NCI-H510A (cell line): ENCODE measurements at places on chromosomes 11 and 22.
A peak's percentile ranks its signal among the peaks of the same experiment; 100 is the strongest.

GRCh38 chr22:48926643-48927042 lies 901.0 kb downstream of the BRD1 start:
- no peak for DNase-seq

- DNase-seq, result no peak
Measured at GRCh38 chr11:133075351-133075750, 456.9 kb downstream of the OPCML start.

GRCh38 chr11:16191212-16191867 lies 165.0 kb downstream of the SOX6 start:
- no peak for DNase-seq

GRCh38 chr11:92311616-92312449 lies 87.2 kb downstream of the FAT3 start:
- no peak for DNase-seq

GRCh38 chr11:130738611-130739010 lies 177.7 kb downstream of the SNX19 start:
- DNase-seq, result no peak

DNA sequence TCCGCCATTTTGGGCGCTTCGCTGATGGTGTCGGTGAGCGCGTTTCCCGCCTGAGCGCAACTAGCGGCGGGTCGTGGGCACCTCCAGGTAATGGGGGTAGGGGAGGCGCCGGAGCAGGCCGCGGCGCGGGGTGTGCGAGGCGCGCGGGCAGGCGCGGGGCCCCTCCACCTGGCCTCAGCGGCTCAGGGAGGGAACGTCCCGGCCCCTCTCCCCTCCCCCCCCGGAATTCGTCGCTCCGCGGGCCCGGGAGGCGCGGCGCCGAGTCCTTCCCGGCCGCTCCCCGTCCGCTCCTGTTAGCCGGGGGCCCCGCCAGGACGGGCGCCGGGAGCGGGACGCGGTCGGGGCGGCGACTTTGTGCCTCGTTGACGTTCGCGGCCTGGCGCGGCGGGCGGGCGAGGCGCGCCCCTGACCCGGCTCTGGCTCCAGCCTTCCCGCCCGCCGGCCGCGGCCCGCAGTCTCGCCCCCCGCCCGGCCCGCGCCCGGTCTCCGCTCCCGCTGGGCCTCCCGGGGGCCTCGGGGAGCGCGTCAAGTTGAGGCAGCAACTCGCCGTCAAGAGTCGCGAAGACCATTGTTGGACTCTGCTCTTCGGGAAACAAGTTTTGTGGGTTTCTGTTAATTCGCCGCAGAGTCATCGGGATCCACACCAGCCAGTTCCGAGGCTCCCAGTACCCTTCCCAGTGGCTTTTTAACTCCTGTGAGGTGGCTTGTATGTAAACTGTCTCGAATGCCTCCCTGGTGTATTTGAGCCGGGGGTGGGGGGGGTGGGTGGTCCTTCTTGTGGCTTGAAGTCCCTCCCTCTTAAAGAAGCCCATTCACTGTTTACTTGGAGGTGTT lies at the start of gene PPP6R3:
TSS of gene PPP6R3 (plus strand) at position 12 of the 834 bp plus-strand sequence. CDS start 76,913 bp downstream, outside the sequence.
- no peak for DNase-seq

DNA sequence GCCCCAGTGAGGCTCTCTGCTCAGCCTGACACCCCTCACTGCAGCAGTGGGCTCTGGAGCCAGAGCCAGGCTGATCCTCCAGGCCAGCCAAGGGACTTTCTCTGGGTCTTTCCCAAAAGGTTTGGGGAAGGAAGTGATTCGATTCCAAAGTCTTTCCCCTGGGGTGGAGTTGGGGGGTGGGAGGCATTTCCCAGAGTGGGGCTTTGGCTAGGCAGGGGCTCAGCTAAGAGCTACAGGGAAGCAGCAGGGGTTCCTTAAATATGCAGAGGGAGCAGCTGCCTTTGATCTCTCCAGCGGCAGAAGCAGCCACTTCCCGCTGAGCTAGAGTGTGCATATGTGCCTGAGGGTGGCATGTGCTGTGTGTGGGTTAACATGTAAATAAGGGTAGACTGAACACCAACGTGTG lies 192.9 kb downstream of the INSC start:
- DNase-seq, result no peak

GRCh38 chr11:44049832-44050231 lies 2.1 kb downstream of the ACCSL start:
- DNase-seq, result no peak

DNA sequence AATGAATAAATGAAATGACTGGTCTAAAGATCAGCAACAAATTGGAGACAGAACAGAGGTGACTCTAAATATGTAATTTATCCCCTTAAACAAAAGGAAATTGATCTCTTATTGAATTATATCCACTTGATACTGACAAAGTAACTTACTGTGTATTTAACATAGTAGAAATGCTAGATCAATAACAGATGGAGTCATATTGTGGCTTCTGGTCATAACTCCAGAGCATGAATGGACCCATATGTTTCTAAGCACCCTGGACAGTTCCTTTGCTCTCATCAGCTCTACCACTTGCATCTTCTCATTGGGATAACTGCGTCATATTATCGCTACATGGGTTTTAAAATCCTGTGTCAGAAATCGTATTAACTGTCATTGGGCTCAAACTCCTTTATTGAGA lies 222.3 kb downstream of the ETS1 start:
- DNase-seq, result no peak

DNA sequence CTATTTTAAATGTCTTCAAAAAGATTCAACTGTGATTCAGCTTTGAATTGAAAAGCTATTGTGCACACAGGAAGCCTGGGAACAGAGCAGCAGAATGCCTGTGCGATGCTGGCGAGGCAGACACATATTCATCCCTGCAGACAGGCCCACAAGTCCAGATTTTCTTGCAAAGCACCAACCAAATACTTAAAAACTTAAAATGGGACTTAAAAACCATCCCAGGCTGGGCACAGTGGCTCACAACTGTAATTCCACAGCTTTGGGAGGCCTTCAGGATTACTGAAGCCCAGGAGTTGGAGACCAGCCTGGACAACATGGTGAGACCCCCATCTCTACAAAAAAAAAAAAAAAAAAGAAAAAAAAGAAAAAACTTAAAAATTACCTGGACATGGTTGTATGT lies 122.6 kb upstream of the SERPIND1 start:
- DNase-seq, result no peak

DNA sequence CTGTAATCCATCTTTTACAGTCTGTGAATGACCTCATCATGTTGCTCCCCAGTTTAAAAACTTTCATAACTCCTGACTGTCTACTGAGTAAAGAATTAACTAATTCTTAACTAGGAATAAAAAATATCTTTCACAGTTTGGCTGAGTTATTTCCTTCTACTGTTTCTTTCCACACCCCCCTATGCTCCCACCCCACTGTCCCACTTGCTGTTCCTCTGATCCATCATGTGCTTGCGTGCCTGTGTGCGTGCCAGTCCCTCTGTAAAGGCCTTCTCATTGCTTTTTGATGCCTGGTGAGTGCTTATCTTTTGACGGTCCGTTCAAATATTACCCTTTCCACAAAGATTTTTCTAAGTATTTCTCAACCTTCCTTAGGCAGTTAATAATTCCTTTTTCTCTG lies 55.6 kb downstream of the ATG16L2 start:
- DNase-seq, result no peak

DNA sequence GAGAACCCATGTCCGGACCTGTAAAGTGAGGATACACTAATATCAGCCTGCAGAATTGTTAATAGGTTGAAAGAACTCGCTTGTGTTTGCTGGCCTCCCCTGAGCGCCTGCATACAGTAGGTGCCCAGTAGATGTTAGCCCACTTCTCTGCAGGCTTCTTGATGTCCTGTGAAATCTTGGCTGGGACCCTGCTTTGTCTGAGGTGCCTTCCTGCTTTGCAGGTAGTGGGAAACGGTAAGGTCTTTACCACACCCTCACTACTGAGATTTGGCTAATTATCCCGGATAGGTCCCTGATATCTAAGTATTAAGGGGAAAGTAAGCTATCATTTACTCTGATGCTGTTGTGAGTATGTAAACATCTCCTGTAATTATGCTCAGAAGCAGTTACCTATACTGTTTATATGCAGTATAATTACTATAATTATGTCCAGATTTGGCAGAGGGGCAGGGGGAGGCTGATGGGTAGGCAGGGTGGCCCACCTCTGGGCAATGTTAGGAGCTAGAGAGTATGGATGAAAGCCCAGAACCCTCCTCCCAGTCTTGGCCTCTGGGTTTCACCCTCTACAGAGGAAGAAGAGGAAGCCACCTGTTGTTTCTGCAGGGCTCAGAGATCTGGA lies 1.2 kb upstream of the ARRB1 start:
- no peak for DNase-seq

DNA sequence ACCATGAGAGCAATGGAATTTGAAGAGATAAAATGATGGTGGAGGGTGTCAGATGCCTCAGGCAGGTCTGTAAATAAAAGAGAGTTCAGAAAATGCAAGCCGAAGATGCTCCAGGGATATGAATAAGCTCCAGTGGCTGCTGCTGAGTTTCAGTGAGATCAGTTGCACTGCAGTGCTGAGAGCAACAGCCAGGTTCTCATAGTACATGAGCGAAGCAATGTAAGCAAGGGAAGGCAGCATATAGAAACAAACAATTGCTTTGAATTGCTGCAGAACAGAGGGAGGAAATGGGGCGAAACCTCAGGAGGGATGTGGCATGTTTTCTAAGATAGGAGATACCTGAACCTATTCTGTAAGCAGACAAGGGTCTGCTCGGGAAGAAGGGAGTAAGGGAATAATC lies 369.5 kb downstream of the AASDHPPT start:
- no peak for DNase-seq

GRCh38 chr11:102345904-102346303 lies 1.1 kb upstream of the BIRC2 start:
- no peak for DNase-seq

DNA sequence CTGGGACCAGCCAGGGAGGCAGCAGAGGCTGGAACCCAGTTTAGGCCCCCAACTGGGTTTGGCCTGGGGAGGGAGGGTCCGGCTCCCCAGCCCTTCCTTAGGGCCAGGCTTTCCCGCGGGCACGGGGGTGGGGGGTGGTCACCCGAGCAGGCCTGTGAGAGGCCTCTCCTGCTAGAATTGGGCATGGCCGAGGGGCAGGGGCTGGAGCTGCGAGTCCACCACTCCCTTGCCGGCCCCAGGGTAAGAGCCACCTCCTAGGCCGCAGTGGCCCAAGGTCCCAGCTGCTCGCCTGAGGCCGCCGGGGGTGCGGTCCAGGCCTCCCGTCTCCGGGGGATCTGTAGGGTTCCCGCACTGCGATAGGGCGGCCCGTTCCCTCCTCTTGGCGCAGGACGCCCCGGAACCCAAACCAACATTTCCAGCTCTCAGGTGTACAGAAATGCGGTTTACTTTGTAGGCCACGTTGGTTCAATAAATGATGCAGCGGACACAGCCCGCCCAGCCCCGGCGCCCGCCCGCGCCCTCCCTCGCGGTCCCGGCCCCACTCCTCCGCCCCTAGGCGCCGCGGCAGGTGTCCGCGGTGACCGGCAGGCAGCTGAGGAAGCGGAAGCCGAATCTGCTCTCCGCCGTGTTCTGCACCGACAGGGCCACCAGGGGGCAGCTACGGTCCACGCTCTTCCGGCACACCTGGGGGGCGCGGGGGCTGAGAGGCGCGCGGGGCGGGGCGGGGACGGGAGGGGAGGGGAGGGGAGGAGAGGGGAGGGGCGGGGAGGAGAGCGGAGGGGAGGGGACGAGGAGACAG lies 5.9 kb downstream of the LMNTD2 start:
- DNase-seq, result peak; percentile 69

DNA sequence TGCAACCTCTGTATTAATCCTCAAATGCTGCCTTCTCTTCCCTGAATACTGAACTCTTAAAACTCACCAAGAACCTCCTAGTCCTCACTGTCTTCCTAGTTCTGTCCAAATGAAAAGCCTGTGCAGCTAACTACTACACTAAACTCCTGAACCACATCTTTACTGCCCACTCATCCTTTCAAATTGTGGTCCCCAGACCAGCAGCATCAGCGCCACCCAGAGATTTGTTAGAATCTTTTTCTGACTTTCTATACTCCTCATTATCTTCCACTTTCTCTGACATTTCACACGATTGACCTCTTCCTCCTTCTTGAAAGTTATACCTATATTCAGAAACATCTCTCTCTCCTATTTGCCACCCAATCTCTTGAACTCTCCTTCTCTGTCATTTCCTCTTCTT lies 461.3 kb downstream of the DLG2 start:
- no peak for DNase-seq

DNA sequence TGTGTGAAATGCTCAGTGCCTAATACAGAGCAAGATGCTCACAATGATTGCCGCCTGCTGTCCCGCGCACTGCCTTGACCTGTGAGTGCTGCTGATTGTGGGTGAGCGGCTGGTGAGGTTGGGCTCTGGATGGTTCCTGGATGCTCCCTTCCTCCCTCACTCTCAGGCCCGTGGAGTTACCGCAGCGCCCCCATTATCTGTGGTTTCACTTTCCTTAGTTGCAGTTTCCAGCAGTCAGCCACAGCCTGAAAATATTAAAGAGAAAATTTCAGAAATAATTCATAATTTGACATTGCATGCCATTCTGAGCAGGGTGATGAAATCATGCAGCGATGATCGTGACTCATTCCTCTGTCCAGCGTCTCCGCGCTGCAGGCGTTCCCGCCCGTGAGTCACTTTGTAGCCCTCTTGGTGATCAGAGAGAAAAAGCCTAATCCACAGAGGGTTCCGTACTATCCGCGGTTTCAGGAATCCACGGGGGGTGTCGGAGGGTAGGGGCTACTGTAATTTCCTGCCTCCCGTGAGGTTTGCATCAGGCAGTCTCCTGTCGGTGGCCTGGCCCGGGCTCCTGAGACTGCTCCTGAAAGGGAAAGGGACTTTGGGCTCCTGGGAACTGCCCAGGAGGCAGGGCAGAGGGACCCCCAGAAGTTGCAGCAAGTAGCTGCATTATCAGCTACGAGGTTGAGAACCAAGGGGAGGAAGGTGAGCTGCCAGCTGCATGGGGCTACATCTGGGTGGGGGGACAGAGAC lies 10.6 kb downstream of the RPL3 start:
- no peak for DNase-seq

- no peak for DNase-seq
Measured at GRCh38 chr11:83044958-83045712, 26.6 kb downstream of the RAB30 start.

- DNase-seq, result peak; percentile 8
Measured at GRCh38 chr11:45333001-45333971, 47.1 kb upstream of the SYT13 start.

- no peak for DNase-seq
Measured at GRCh38 chr11:88250566-88251242, 75.5 kb upstream of the RAB38 start.
